ENCODE measurements at places on chromosomes 4 and X. TPM values are rescaled to one million over a fixed set of nuclear protein-coding genes. Genes with fewer than 3 reads are reported as not detected.

DNA sequence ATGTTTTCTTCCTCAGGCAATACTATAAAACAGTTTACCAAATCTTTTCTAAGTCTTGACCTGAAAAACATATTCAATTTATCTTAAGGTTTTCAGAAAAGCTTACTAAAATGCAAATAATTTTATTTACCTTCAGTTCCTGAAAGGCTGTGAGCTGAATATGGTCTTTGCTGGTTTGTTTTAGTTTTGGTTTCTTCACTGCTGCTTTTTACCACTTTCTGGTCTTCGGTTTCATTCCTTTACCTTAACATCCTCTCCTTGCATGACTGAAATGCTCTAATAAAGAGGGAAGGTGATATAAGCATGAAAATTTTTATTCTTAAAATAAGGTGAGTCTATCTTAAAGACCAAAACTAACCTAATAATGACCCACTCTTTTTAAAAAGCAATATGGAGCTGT lies 97.1 kb upstream of the NRK start:
- no peak for DNase-seq

- DNase-seq = no peak
Measured at GRCh38 chrX:124401696-124402095, 55.3 kb downstream of the SH2D1A start.

GRCh38 chrX:80792205-80792604 lies 17.5 kb downstream of the BRWD3 start:
- peak; percentile 17 for DNase-seq

GRCh38 chrX:53605004-53605403 lies 81.5 kb downstream of the HUWE1 start:
- peak; percentile 26 for DNase-seq

DNA sequence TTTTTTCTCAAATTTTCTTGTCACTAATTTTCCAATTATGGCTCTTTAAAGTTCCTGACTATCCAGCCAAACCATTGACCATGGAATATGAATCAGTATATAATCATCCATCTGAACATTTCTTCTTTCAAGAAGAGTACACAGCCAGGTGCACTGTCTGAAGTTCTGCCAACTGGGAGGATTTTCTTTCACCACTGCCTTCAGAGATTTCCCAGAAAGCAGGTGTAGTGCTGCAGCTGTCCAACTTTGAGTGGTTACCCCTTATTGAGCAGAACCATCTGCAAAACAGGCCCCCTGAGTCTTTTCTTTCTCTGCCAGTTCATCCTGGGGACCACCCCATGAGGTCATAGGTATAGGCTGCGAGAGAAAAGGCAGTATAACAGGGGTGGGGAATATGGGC lies 1213.2 kb downstream of the RAPGEF2 start:
- no peak for DNase-seq

DNA sequence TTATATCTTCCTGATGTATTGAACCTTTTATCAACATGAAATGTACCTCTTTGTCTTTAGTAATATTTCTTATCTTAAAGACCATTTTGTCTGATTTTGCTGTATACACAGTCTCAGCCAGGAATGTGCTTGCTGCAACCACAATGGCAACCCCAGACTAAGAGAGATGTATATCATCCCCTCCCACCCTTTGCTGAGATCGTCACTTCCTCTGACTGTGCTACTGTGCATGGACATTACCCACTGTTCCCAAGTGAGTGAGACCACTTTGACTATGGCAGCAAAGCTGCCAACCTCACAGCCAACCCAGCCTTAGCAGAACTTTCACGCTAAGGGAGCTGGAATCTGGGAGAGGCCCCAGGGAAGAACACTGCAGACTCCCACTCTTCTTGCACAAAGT lies 46.0 kb downstream of the EIF2S3 start:
- DNase-seq = peak; percentile 68

DNA sequence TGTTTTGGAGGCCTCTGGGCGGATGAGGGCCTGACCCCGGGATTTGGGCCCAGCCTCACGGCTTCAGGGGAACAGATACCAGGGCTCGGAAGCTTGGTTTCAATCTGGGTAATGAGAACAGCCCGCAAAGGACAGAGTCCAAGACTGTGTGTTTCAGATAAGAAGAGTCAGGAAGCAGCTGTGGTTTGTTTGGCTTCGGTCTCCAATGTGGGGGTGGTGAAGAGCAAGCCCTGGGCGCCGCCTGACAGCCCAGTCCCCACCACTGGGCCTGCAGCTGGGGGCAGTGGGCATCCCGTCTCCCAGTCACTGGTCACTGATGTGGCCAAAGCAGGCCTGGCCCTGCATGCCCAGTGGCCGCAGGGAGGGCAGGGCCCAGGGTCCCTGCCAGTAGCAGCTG lies 9.1 kb downstream of the WFS1 start:
- peak; percentile 79 for DNase-seq

GRCh38 chr4:144351306-144351705 lies 210.8 kb upstream of the GYPA start:
- no peak for DNase-seq

- DNase-seq = no peak
Measured at GRCh38 chrX:124239911-124240310, 92.5 kb upstream of the TEX13D start.

CD38 gene
- under 0.01 TPM for total RNA-seq

STAG2 gene
- 96.4 TPM for total RNA-seq

UGT2B7 gene
- total RNA-seq = not detected
